ENCODE measurements at places on chromosomes 1 and 21.

DNA sequence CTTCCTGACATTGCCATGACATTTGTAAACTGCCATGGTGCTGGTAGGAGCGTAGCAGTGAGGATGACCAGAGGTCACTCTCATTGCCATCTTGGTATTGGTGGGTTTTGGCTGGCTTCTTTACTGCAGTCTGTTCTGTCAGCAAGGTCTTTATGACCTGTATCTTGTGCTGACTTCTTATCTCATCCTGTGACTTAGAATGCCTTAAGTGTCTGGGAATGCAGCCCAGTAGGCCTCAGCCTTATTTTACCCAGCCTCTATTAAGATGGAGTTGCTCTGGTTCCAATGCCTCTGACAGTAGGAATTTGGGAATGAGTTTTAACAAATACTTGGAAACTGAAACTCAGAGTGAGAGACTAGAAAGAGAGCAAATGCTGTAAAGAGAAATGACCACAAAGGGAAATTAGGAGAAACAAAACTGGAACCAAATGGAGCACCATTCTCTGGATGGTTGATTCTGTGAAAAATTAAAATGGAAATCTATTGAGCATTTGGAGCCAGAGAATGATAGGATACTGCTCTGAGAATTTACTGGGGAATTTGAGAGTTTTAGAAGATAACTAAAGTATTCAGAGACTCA is 50.1 kb upstream of the RHOU start:
- no peak for DNase-seq

GRCh38 chr1:115670476-115671175 is 28.9 kb downstream of the VANGL1 start:
- no peak for DNase-seq

- no peak for DNase-seq
Measured at GRCh38 chr1:40703316-40703715, 11.8 kb downstream of the NFYC start.

- no peak for DNase-seq
Measured at GRCh38 chr1:228471762-228472398, 15.3 kb upstream of the RNF187 start.

DNA sequence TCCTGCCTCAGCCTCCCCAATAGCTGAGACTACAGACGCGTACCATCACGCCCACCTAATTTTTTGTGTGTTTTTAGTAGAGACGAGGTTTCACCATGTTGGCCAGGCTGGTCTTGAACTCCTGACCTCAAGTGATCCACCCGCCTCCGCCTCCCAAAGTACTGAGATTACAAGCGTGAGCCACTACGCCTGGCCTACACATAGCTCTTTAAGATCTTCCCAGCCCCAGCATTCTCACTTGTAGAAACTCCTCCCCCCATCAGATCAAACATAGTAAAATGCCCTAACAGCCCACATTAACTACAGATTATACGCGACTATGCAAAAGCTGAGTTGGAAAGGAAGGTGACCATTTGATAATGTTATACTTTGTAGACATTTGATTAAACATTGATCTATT is 634.8 kb downstream of the MATN1 start:
- no peak for DNase-seq

DNA sequence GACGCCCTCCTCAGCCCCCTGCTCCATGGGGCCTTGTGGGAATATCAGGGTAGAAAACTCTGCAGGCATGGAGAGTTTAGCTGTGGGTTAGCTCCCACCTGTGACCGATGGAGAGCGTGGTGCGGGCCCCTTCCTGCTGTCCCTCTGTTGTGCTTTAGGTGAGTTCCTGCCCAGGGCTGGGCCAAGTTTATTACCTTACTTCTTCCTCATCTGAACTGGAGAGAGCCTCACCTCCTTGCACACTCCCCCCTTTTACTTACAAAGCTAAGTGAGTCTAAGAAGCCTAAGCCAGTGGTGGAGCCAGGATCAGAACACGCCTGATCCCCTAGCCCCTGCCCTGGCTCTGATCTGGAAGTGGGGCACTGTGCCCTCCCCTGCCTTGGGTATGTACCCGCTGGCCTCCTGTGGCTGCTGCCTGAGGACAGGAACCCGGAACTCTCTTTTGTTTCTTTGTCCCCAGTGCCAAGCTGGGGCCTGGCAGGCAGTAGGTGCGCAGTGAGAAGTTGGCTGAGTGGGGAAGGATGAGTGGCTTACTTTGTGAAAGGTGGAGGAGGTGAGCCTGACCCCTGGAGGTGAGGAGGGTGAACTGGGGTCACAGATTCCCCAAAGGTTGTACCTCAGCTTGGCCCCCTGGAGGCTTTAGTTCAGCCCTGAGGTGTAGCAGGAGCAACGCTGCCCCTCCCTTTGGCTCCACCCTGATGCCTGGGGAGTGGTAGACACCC is 32.9 kb downstream of the ARHGEF10L start:
- DNase-seq: no peak

DNA sequence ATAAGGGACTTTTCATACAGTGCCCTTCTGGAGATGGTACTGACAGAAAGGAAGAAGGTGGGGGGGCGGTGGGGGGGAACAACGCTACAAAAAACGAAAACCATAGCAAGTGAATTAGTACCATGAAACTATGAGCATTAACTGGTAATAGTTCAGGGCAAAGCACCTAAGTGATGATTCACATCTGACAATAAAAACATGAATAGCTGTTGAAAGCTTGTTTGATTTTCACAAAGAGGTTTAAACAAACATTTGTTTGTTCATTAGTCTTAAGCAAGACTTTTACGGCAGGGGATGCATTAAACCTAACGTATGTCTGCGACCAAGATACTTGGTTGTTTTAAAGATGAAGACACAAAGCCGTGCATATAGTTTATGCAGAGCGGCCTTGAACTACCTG is 177.5 kb downstream of the LMO4 start:
- no peak for DNase-seq

- no peak for DNase-seq
Measured at GRCh38 chr1:222950892-222951291, 136.1 kb downstream of the DISP1 start.

DNA sequence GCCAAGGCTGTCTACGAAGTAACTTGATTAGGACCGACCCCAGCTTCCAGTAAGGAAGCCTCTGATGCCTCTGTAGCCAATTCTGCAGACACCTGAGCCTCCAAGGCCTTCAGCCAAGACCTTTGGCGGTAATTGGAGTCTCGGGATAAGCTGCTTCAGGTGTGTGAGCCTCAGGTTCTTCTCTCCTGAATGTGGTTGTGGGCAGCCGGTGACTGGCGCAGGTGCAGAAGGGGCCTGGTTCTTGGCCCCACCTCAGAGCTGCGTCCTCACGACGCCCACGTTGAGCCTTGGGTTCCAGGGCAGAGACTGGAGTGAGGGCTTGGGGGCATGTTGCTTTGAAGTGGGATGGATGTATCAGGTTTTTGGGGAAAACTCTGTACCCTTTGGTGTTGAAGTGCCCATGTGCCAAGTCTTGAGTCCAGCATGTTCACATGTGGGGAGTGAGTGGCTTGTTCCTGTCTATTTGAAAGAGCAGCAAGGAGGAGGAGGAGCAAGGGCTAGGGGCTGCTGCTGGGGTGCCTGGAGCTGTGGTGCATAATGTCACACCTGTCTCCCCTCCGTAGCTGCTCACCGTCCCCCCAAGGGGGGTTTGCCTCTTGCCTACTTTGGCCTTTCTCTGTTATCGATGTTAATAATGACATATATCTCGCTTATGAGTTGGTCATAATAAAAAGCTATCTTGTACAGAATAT is 1.4 kb downstream of the PSEN2 start:
- DNase-seq: no peak

DNA sequence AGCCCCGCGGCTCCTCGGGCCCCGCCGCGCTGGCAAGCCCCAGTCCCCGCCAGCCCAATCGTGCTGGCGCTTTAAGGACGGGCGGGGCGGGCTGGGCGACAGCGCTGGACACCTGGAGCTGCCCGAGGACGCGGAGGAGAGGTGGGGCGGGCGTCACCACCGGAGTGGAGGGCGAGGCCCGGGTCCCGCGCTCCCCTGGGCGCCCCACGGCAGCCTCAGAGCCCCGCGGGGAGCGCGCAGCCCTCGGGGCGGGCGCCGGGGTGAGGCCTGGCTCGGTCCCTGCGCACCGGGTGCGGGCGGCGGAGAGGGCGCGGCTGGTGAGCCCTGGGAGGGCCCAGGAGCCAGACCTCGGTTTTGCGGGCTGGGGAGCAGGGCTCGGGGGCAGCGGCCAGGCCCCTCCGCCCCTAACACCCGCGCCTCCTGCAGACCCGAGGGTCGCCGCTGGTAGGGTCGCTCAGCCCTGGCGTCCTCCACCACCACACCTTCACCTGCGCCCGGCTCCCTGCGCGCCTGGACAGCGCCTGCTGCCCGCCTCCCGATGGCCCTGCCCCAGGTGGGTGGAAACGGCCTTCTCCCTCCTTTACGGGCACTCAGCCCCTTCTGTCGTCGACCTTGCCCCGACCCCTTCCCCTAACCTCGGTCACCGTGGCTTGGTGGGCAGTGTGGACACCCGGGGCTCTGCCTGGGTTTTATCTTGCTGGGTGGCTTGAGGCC is at the start of gene TMEM61:
Gene TMEM61, plus strand, starts transcription at position 101 of the 714 bp plus-strand sequence. Its CDS starts 438 bp downstream, at position 539.
- DNase-seq: no peak

DNA sequence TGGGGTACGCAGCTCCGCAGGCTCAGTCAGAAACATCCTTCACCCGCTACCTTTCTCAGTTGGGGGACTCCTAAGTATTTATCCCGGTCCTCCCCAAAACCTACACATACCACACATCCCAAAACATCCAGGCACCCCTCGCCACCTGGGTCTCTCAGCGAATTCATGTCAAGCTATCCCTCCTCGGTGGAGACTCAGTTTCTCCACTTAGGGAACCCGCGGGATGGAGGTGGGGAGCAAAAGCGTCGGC is 1.3 kb upstream of the ZBTB7B start:
- DNase-seq: no peak

DNA sequence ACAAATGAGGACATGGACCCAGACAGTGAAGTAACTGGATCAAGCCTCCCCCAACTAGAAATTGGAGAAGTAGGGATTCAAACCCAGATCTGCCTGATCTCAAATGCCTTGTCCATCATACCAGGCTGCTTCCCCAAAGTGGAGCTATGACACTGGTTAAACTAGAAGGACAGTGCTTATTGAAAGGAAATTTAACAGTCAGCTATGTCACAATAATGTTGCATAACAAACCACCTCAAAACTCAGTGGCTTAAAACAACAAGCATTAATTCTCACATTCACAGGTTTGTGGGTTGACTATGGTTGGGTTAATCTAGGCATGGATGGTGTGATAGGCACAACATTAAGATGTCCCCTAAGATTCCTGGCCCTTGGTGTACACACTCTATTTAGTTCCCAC is 107.1 kb downstream of the TAS1R2 start:
- no peak for DNase-seq
